Stimulated activated CD4-positive, alpha-beta T cell treated with anti-CD3 and anti-CD28 coated beads, Interleukin-2, amount 100 ng/mL, for 24 hours (primary cell): ENCODE measurements at places on chromosomes 7 and 10.

DNA sequence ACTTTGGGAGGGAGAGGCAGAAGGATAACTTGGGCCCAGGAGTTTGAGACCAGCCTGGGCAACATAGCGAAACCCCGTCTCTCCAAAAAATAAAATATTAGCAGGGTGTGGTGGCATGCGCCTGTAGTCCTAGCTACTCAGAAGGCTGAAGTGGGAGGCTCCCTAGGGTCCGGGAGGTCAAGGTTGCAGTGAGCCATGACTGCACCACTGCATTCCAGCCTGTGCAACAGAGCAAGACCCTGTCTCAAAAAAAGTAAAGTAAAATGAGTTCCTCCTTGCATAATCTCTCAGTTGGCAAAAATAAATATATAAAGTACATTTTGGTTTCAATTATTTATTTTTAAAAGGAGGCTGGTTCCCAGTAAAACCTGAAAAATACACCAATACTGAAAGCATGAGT is 11.8 kb downstream of the NANOS1 start:
- DNase-seq, result no peak

- DNase-seq, result no peak
Measured at GRCh38 chr7:157784979-157785441, 448.2 kb downstream of the DNAJB6 start.

- DNase-seq, result no peak
Measured at GRCh38 chr7:24980534-24981170, 674 bp upstream of the OSBPL3 start.

GRCh38 chr10:119777686-119778085 is 51.8 kb downstream of the INPP5F start:
- DNase-seq, result no peak

GRCh38 chr7:116780966-116781365 is 81.4 kb upstream of the CAPZA2 start:
- DNase-seq, result no peak

DNA sequence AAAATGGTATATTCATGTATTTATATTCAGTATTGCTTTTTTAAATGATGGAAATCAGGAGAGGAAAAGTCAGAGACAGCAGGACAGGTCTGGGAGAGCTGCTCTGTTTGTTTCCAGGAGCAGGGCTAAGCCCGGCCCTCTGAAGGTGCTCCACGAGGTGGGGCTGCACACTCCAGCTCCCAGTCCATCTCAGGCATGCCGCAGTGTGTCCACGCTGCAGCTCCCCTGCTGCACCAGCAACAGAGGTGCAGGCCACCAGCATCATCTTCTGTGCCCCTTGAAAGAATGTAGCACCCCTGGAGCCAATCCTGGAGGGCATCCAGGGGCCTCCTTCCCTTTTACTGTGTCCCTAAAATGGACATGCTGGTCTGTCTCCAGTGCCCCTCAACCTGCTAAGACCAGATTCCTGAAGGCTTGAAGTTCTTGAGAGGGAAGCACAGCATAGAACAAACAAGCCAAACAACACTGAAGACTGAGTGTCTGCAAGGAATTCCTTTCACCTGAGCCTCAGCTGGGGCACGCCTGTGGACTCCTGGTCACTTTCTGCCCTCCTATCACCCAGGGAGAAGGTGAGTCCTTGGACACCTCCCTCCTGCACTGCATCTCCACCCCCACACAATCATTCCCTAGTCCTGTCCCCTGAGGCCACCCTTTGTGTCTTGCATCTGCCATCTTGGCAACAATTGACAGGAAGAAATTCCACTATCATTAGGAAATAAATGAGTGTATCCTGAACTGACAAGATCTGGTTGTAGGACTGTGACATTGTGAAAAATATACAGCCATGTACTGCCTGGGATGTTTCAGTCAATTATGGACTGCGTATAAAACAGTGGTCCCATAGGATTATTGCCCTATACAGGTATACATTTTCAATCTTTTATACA is 100.5 kb downstream of the CXCL12 start:
- no peak for DNase-seq

- DNase-seq, result no peak
Measured at GRCh38 chr7:48837266-48837665, 87.1 kb upstream of the CDC14C start.

DNA sequence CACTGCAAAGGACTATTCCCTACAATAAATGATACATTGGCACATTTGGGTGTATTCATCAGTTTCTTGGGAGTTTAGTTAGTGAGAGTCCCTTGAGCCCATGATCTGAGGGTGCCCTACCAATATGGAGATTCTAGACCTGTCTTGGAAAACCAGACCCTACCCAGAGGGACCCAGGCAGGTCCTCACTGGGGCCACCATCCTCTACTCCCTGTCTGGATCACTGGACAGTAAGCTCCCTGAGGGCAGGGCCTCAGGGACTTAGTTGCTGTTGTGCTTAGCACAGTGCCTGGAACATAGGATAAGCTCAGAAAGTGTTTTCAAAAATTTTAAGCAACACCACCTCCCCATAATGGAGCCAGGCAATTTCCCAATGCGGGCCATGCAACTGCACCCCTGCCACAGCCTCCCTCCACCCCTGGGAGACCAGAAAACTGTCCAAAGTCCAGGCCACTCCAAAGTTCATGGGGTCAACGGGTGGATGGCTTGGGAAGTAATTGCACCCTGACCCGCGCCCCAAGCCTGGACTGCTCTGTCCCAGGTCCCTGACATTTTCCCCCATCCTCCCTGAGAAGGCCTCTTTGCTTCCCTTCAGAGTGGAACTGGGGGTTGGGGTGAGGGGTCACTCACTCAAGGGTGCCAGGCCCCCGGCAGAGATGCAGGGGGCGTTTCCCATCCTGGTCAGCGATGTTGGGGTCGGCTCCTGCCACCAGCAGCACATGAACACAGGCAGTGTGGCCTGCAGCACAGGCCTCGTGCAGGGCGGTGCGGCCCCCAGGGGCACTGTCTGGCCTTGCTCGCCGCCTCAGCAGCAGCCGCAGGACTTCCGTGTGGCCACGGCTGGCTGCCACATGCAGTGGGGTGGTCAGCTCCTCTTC is 1.0 kb downstream of the ASB10 start:
- no peak for DNase-seq

DNA sequence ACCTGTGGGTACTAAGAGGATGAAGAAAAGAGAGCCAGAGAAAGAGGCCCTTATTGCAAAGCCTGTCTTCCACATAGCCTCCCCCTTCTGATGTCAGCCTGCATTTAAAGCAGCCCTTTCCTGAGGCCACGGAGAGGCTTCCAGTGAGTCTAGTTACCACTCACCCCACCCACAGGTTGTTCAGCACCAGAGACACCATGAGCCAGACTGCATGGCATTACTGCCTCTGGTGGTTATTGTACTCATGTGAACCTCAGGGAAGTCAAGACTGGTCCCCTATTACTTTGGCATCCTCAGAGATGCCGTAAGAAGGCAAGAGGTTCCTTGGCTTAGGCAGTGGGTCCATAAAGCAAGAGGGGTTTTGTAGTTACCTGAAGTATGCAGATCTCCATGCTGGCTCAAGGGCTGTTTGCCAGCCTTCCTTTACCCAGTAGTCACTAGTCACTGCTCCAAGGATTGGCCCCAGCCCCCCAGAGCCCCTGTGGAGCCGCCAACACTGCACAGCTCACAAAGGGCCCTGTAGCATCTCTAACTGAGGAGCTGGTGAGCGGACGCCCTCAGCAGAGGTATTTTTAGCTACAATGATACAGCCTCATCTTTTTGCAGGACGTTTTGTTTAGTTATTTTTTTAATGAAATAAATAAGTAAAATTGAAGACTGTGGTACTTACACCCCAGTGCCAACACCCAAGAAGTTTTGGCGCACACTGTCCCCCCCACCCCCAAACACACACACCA is 20.7 kb downstream of the LRRC4 start:
- no peak for DNase-seq

- no peak for DNase-seq
Measured at GRCh38 chr7:155106356-155106755, 36.2 kb downstream of the HTR5A start.

GRCh38 chr10:97190450-97190849 is 4.7 kb upstream of the SLIT1 start:
- DNase-seq, result no peak

- DNase-seq, result no peak
Measured at GRCh38 chr7:36084485-36085091, 68.5 kb upstream of the EEPD1 start.

- no peak for DNase-seq
Measured at GRCh38 chr10:71816421-71816851, 34.6 kb downstream of the PSAP start.

GRCh38 chr10:121947343-121948330 is 19.8 kb upstream of the ATE1 start:
- no peak for DNase-seq

GRCh38 chr10:92381543-92381954 is 90.6 kb downstream of the MARCHF5 start:
- no peak for DNase-seq

DNA sequence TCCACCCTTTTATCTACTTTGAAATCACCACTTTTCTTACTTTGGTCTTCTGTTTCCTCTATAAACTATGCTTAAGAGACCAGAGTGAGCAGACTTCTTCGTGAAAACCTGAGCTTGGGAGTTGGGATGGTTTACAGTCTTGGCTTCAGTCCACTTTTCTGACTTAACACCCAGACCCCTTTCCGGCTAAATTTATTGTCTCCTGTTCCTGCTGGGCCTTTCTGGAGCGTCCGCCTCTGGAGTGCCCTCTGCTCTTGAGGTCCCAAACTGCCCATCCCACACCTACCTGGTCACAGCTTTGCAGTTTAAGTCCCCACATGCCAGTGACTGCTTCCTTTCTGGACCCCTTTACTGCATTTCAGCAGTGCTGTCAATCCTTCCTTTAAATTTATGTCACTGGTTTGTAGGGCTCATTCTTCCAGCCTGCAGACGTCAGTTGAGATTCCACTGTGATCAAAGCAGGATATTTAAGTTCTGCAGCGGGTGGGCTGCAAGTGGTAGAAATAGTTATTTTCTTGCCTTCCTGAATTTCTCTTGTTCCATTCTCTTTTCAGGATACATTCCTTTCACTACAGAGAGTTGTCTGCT is 80.3 kb downstream of the KAT6B start:
- DNase-seq, result no peak
